ENCODE measurements at places on chromosomes 11 and 22.

DNA sequence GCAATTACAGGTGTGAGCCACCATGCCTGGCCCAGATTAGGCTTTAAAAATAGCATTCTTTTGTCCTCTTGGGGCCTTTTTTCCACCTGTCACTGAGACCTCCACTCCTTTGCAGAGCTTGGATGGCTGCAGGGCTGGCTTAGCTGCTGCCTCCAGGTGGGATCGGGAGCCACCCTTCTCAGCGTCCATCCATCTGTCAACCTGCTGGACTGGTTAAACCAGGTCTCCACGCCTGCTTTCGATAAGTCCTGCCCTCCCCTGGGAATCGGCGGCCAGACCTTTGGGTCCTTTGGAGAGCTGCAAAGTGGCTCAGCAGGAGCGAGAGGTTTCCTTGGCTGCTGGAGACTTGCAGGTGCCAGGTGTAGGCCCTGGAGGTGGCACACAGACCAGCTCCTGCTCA, 23.4 kb upstream of the GRAMD4 start:
- DNase-seq: no peak

- DNase-seq: no peak
Observed at GRCh38 chr22:48478124-48478523, 1349.5 kb downstream of the BRD1 start.

DNA sequence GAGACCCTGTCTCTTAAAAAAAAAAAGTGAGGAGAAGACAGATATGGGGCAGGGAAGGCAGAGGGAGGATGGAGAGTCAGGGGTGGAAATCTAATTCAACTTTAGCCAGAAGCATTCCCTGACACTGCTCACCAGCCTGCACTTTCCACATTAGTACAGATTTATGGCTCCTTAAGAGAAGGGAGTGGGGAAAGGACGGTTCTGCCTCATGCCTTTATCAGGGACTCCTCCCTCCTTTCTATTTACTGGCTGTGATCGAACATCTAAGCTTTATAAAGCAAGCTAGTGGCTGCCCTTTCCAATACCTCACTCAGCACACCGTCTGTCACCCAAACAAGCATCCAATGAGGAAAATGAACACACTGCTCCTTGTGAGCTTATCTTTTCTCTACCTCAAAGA, at the start of gene PATE4:
Gene PATE4 (plus strand): TSS at position 301 of the 400 bp plus-strand sequence. CDS start 44 bp downstream, at position 345.
- DNase-seq: no peak

GRCh38 chr11:1924646-1925372, 5.3 kb downstream of the TNNT3 start:
- DNase-seq: no peak

DNA sequence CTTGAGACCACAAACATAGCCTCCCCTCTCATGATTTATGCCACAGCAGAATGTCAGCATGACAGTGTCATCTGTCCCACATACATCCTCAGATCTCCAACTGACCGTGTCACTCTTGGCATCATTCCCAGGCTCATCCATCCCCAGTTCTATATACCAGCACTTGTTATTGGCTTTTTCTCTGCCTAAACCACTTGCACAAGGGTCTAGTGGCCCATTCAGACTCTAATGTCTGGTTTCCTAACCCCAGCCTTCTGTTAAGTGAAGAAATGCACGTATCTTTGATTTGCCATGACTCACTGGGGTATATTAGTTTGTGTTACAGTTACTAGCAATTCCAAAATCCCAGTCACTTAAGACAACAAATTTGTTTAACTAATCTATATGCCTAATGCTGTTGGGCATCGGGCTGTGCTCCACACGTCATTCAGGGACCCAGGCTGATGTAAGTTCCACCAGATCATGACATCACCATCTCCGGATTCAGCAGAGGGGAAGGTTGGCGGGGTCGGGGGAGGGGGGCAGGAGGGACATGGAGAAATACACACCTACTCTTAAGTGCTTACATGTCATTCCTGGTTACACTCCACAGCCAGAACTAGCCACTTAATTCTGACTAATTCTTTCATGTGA, 517.4 kb downstream of the BUD13 start:
- DNase-seq: no peak

DNA sequence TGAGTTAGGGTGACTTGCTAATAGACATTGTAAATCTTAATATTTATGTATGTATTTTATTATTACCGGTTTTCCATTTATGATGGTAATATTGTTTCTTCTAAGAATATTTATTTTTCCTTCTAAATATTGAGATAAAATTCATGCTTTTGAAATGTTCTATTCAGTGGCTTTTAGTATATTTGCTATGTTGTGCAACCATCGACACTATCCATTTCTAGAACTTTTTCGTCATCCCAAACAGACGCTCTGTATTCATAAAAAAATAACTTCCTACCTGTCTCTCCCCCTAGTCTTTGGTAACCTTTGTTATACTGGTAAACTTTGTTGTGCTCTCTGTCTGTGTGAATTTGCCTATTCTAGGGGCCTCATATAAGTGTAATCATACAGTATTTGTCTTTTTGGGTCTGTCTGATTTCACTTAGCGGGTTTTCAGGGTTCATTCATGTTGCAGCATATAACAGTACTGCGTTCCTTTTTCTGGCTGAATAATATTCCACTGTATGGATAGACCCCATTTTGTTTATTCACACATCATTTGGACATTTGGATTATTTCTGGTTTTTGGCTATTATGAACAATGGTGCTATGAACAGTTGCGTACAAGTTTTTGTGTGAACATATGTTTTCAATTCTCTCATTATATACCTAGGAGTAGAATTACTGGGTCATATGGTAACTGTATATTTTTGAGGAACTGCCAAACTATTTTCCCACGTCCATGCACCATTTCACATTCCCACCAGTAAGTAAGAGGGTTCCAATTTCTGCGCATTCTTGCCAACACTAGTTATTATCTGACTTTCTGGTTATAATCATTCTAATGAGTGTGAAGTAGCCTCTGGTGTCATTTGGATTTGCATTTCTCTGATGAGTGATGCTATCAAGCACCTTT, 15.9 kb downstream of the NEAT1 start:
- no peak for DNase-seq

GRCh38 chr11:65468874-65469333, 29.9 kb upstream of the MALAT1 start:
- DNase-seq: no peak

DNA sequence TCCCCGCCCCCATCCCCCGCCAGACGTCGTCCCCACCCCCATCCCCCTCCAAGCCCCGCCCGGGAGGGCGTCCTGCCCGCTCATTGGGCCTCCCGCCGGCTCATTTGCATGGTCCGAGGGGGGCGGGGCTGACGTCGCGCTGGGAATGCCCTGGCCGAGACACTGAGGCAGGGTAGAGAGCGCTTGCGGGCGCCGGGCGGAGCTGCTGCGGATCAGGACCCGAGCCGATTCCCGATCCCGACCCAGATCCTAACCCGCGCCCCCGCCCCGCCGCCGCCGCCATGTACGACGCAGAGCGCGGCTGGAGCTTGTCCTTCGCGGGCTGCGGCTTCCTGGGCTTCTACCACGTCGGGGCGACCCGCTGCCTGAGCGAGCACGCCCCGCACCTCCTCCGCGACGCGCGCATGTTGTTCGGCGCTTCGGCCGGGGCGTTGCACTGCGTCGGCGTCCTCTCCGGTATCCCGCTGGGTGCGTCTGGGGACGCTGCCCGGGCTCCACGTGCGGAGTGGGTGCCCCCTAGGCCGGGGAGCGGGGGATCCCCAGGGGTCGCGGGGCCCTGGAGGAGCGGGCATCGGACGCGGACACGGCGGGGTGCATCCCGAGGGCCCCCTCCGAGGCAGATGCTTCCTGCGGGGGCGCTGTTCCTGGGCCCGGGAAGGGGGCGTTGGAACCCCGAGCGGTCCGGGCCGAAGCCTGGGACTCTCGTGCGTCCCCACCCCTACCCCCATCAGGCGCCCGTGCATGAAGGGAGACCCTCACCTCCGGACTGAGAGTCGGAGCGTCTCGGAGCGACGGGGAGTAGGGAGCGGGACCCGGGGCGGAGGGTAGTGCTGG, at the start of gene PNPLA3:
Gene PNPLA3 (plus strand): TSS at position 175 of the 834 bp plus-strand sequence. CDS start 107 bp downstream, at position 282.
- peak; percentile 85 for DNase-seq

GRCh38 chr11:103582351-103582909, 454.0 kb upstream of the DDI1 start:
- DNase-seq: no peak

- DNase-seq: no peak
Observed at GRCh38 chr11:92022499-92022898, 202.1 kb upstream of the FAT3 start.

- no peak for DNase-seq
Observed at GRCh38 chr11:1655168-1656060, 25.8 kb downstream of the KRTAP5-5 start.

GRCh38 chr11:62061356-62062222, 62.2 kb upstream of the INCENP start:
- no peak for DNase-seq

- DNase-seq: peak; percentile 30
Observed at GRCh38 chr22:38570779-38571364, 889 bp upstream of the DMC1 start.

GRCh38 chr11:29913352-29913751, 103.5 kb downstream of the KCNA4 start:
- DNase-seq: no peak

DNA sequence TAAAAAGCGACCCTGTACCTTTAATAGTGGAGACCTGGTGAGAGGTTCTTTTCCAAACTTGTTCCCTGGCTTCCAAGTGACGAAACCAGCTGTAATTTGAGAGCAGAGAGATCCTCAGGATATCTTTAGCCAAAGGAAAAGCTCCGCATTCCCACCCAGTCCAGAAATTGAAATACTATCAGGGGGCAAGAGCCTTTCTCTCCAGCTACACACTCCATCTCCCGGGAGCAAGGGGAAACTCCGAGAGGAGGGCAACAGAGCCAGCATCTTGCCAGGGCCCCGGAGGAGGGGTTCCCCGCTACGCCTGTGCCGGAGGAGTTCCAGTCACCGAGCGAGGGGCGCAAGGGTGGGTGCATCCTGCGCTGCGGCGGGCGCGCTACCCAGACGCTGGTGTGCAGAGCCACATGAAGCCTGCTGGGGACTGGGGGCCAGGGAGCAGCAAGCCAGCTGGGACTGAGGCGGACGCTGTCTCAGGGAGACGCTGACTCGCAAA, at the start of gene FIBIN:
Gene FIBIN (plus strand): TSS at position 148 of the 493 bp plus-strand sequence. CDS start 415 bp downstream, outside the sequence.
- no peak for DNase-seq

- no peak for DNase-seq
Observed at GRCh38 chr11:64059339-64060140, 23.8 kb downstream of the FLRT1 start.

DNA sequence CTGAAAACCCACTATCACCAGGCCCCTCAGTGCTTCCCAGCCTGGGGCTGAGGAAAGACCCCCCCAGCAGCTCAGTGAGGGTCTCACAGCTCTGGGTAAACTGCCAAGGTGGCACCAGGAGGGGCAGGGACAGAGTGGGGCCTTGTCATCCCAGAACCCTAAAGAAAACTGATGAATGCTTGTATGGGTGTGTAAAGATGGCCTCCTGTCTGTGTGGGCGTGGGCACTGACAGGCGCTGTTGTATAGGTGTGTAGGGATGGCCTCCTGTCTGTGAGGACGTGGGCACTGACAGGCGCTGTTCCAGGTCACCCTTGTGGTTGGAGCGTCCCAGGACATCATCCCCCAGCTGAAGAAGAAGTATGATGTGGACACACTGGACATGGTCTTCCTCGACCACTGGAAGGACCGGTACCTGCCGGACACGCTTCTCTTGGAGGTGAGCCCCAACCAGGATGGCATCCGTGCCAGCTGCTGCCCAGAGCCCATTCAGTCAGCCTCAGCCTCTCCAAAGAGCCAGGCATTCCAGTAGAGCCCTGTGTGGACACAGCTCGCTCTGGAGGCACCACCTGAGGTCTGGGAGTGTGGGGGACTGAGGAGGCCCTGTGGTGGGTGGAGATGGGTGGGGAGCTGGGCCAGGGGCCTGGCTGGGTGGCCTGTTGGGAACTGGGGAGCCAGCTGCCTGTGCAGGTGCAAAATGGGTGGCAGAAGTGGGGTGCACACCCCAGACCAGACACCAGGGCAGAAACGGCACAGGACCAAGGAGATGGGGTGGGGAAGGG, 22.4 kb upstream of the TXNRD2 start:
- DNase-seq: no peak

DNA sequence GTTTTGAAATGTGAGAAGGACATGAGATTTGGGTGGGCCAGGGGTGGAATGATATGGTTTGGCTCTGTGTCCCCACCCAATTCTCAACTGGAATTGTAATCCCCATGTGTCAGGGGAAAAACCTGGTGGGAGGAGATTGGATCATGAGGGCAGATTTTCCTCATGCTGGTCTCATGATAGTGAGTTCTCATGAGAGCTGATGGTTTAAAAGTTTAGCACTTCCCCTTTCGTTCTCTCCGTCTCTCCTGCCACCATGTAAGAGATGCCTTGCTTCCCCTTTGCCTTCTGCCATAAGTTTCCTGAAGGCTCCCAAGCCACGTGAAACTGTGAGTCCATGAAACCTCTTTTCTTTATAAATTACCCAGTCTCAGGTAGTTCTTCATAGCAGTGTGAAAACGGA, 113.5 kb downstream of the FCHSD2 start:
- no peak for DNase-seq

DNA sequence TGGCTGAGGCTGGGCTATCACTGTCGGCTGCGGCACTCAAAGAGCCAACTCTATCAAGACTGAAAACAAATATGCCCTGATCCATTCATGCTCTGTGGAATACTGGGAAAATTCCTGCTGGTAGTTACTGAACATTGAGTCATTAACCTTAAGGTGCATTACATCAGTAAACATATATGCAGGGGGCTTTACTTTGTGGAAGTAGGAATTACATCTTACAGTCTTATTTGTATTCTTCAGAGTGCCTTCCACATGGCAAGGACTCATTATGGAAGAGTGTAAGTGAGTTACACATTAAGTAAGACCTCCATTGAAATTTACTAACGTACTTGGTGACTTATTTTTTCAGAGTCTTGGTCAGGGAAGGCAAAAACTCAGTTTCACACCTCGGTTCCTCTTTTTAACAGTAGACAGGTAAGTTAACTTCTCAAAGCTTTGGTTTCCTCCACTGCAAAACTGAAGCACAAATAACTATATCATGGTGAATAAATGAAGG, 4.5 kb downstream of the OR5B21 start:
- DNase-seq: no peak

- DNase-seq: no peak
Observed at GRCh38 chr11:36774603-36775002, 176.6 kb upstream of the RAG2 start.

DNA sequence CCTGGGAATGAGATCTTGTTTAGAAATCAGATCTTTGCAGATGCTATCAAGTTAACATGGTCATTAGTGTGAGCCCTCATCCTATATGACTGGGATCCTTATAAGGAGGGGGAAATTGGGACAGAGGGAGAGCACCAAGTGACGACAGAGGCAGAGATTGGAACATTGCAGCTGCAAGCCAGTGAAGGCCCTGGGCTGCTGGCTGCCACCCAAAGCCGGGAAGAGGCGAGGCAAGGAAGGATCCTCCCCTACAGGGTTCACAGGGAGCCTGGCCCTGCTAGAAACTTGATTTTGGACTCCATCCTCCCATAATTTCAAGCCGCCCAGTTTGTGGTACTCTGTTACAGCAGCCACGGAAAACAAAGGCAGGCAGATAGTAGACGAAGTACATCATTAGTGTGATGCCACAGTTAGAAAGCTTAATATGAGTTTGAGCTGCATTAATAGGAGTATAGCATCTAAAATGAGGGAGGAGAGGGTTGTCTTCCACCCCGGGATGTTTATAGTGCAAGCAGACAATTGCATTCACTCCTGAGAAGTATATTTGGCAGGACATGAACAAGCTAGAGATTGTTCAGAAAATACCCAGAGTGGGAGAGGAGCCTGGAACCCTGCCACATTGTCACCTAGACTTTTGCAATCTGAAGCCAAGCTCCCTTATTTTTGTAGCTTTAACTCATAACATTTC, 56.8 kb upstream of the CLMP start:
- no peak for DNase-seq
